Left lung (tissue), 14 donors: ENCODE measurements at places on chromosomes 4 and X. TPM values are rescaled to one million over a fixed set of nuclear protein-coding genes. Genes with fewer than 3 reads are reported as not detected.
A peak's percentile ranks its signal among the peaks of the same experiment; 100 is the strongest.

GRCh38 chr4:103375278-103375677, 177.1 kb upstream of the CENPE start:
- DNase-seq, result no peak

GRCh38 chrX:91079342-91080114, 355.1 kb upstream of the PABPC5 start:
- no peak for DNase-seq

DNA sequence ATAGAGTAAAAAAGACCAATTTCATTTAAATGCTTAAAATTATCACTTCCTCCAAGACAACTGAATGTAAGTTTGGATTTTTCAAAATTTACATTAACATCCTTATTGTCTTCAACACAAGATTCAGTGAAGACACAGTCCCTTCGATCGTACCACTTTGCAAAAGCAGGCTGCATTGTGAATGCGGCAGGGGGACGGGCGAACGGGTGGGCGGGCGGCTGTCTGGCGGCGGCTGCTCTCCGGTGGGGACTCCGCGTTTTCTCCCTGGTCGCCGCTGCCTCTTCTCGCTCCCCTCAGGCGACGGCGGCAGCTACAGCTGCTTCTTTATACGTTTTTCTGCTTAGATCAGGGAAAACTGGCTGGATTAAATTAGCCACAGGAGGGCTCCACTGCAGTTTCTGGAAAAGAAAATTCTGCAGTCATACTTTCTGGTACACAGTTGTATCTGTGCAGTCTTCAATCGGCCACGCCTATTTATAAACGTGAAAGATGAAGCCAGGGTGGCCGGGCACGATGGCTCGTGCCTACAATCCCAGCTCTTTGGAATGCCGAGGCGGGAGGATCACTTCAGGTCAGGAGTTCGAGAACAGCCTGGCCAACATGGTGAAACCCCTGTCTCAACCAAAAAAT, 33.9 kb upstream of the HPF1 start:
- DNase-seq, result no peak

DNA sequence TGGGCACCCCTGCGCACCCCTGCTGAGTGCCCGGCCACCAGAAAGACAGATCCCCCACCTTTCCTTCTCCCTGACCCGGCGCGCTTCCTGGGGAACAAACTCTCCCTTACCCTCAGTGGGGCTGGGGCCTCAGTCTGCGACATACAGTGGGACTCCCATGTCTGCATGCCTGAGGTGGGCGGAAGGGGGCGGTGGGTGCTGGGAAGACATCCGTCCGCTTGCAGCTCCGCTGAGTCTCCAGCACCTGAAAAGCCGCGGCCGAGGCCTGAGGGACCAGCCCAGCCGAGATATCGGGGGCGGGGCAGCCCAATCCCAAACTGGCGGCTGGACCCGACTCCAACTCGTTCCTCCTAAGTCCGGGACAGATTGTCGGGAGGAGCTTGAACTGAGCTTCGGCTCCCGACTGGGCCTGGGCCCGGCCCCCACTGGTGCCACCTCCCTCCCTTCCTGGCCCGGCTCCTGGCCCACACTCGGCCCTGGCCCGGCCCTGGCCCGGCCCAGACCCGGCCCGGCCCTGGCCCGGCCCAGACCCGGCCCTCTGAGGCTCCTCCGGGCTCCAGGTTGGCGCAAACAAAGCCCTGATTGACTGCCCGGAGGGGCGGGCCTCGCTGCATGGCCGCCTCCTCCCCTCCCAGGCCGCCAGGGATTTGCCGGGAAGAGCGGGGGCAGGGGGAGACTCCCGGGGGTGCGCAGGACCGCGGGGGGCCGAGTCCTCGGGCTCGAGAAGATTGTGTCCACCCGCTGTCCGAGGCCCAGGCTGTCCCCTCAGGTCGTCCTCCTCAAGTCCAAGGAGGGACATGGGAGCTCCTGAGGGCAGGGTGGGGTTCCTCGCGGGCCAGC, 877 bp upstream of the SLC16A2 start:
- peak; percentile 79 for DNase-seq

GRCh38 chr4:103802766-103803165, 83.0 kb upstream of the TACR3 start:
- no peak for DNase-seq

- no peak for DNase-seq
These were observed 3.1 kb upstream of the DHRSX start for GRCh38 chrX:2503591-2504500.

GRCh38 chr4:109025471-109026076, 262.7 kb upstream of the ETNPPL start:
- no peak for DNase-seq

- DNase-seq, result no peak
These were observed 75.3 kb downstream of the SLIT2 start for GRCh38 chr4:20326977-20327376.

DNA sequence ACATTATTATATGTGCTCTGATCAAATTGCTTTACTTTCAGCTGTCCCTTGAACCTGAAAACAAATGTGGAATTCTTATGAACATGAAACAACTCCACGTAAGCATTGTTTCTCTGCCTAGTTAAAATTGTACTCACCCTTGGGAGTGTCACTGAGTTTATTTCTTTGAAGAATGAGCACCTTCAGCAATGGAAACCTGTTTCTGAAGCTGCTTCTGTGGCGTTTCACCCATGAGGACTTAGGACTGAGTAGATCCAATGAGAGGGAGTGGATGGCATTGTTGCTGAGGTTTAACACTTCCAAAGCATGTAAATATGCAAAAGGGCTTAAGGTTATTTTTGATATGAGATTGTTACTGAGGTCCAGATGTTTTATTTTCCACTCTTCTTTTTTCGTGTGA, 3.2 kb downstream of the LRRC66 start:
- DNase-seq, result no peak

DNA sequence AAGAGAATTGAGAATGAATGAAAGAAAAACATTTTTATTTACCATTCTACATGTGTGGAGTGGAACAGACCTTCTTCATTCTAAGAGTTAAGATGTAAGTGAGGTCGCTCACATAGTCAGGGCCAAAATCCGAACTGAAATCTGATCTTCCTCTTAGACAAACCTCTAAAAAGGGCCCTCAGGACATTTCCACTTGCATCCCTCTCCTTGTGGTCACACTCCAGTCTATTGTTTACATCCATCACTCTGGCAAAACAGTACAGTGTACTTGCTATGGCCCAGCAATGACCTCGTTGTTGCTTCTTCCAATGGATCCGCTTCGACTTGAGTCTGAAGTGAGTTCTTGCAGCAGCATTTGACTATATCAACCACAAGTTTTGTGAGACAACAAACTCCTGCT, 54.2 kb downstream of the MOSPD2 start:
- DNase-seq, result no peak

DNA sequence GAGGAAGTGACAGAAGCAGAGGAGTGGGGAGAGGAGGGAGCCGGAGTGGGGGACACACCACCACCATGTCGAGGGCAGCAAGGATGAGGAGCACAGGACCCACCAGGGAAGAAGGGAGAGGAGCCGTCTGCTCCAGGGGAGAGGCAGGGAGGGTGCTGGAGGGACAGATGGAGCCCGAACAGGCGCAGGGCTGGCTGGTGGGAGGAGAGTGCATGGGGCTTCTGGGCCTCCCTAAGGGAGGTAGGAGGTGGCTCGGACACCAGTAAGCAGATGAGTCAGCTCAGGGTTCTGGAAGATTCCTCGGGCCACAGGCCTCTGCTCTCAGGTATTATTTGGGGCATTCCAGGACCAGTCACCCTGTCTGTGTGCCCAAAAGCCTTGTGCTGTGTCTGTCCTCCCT, 29.8 kb downstream of the ATP2B3 start:
- DNase-seq, result no peak

Gene TRIM60
- not detected for total RNA-seq

Gene ARMCX2
- total RNA-seq, result 53.5 TPM

Gene GLUD2
- total RNA-seq, result 2.0 TPM

Gene LANCL3
- total RNA-seq, result 0.76 TPM

Gene NPY5R
- 0.29 TPM for total RNA-seq
